RWPE1 (cell line): ENCODE measurements at places on chromosomes 11 and 22.

DNA sequence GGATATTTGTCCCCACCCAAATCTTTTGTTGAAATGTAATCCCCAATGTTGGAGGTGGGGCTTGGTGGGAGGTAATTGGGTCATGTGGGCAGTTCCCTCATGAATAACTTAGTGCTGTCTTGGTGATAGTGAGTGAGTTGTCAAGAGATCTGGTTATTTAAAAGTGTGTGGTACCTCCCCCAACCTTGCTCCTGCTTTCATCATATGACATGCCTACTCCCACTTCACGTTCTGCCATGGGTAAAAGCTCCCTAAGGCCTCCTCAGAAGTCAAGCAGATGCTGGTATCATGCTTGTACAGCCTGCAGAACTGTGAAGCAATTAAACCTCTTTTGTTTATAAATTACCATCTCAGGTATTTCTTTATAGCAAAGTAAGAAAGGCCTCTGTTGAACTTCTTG lies 30.6 kb downstream of the AAMDC start:
- no peak for DNase-seq

GRCh38 chr11:29319210-29319609 lies 697.6 kb downstream of the KCNA4 start:
- DNase-seq, result no peak

DNA sequence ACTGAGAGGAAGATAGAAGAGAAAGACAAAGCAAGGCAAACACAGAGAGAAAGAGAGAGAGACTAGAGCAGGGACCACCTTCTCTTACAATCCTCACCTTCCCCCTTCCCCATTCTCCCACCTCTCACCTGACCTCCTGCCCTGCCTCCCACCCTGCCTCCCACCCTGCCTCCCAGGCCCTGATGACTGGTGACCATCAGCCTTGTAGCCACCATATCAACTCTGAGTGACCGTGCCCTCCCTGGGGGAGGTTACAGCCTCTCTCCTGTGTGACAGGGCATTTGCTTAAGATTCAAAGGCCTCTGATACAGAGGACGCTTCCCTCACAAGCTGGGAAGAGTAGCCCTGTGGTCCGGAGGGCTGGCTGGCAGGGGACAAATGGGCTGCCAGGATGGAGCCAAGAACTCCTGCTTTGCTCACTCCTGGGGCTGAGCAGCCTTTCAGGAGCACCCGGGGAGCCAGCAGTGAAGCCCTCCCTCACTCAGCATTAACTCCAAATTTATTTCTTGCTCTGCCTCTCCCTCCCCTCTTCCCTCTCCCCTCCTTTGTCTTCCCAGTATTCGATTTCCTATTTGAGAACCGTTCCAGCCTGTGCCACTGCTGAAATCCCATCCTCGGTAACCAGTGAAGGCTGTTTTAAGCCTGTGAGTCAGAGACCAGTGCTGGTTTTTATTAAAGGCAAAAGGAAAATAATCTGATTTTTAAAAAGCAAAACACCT lies 125.2 kb upstream of the SYT13 start:
- no peak for DNase-seq

DNA sequence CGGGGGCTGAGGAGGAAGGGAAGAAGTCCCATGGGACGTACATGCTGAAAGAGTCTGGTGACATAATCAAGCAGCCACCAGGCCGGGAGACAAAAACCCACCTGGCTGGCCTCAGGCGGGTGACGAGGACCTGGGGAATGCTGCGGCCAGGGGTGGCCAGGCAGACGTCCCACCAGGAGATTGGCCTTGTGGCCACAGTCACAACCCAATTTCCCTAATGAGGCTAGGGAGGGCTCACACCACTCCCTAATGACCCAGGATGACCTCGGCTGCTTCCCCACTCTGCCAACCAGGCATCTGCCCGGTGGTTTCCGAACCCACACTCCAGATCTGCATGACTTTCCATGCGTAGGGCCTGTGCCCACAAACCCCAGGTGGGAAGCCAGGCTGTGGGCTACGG lies 66.9 kb downstream of the SCUBE1 start:
- no peak for DNase-seq

DNA sequence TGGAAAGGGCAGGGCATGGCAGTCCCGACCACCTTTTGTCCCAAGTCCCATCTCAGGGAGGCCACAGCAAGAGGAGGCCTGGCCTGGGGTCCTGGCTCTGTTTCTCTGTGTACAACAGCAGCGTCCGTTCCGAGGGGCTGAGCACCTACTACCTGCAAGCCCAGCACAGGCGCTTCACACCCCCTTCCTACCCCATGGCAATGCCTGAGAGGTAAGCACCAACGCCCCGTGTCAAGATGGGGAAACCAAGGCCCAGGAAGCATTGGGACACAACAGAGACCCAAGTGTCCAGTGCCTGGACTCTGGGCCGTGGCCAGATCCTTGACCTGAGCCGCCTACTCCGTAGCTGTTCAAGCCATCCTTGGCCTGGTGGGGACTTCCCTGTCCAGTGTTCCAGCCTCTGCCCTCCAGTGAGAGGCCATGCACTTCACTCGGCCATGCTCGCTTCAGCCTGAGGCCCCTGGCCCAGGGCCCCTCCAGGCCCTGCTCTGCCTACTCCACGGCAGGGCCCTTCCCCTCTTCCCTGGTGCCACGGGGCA lies 14.3 kb upstream of the TCF20 start:
- DNase-seq, result no peak

GRCh38 chr11:368414-369335 lies 624 bp upstream of the B4GALNT4 start:
- no peak for DNase-seq

- no peak for DNase-seq
These were observed 475 bp downstream of the MAPK12 start for GRCh38 chr22:50260801-50261614.

DNA sequence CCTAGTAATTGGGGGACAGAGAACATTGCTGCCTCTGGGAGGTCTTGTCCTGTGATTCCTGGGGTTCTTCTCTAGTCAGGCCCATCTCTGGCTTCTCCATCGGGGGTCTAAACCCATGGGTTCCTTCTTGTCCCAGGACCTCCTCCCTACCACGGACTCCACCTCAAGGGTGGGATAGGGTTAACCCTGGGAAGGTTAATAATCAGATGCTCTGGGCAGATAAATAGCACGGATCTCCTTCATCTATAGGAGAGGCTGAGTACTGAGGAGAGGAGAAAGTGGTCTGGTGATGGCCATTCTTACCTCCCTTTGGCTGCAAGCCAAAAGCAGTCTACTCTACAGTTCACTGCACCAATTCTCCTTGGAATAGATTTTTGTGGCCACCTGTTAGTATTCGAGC lies 10.5 kb downstream of the HEPHL1 start:
- no peak for DNase-seq

DNA sequence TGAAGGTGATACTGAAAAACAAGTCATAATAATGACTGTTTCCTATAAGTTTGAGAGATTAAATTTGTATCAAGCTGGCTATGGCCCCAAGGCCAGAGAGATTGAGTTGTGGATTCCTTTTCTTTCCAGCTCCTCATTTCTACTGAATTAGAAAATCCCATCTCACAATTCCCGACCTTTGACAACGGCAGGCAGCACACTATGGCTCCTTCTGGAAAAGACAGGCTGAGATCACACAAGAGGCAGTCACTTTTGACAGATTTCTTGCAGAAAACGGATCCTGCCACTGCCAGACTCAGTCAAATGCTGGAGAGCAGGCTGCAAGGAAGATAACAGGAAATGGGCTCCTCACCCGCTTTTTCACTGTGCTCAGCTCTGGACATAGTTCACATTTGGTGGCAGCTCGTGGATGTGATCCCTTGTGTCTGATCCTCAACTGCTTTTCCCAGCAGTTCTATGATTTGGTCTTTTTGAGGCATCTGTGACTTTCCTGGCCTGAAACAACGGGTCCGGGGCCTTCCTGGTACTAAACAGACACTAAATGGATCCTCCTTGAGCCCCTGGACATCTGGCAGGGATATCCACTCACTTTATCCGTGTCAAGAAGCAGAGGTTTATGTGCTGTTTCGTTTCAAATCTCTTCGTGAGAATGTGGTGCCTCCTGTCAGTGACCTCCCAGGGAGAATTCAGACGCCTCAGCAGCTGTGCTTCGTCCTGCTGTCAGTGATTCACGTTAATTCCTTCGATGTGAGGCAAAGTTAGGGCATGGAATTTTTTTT lies 26.1 kb upstream of the RTL6 start:
- no peak for DNase-seq

- DNase-seq, result peak; percentile 12
These were observed 84.8 kb downstream of the MTNR1B start for GRCh38 chr11:93054279-93054678.

- no peak for DNase-seq
These were observed 2.4 kb downstream of the SIDT2 start for GRCh38 chr11:117180661-117181585.

- DNase-seq, result no peak
These were observed 13.5 kb downstream of the NUMA1 start for GRCh38 chr11:72066855-72067254.

DNA sequence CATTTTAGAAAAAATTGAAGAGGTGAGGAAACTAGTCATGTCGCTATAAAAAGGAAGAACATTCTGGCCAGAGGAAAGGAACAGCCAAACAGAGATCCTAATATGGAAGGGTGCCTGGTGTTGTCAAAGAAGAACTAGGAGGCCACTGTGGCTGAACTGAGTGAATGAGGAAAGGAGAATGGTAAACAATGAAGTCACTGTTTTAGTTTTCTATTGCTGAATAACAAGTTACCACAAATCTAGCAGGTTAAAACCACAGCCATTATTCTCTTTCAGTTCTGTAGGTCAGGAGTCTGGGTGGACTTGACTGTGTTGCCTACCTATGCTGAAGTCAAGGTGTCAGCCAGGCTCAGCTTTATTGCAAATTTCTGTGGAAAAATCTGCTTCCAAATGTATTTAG lies 549.3 kb upstream of the CCDC90B start:
- DNase-seq, result no peak

- no peak for DNase-seq
These were observed 960 bp upstream of the CADM1 start for GRCh38 chr11:115505175-115505574.

DNA sequence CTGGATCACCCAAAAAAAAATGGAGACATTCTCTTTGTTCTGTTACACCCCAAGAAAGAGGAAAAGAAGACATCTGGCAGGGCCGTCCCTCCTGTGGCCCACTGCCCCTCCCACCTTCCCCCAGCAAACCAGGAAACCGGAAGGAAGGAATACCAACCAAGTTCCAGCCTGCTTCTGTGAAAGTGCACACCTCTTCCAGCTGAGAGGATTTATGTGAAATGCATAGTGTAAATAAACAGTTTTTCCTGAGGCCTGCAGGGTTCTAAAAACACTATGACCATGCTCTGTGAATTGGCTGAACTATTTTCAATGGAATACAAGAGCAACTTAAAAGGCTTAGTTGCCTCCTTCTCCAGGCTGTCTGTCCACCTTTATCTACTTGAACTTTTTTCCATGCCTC lies 50.0 kb upstream of the CHST1 start:
- DNase-seq, result no peak

DNA sequence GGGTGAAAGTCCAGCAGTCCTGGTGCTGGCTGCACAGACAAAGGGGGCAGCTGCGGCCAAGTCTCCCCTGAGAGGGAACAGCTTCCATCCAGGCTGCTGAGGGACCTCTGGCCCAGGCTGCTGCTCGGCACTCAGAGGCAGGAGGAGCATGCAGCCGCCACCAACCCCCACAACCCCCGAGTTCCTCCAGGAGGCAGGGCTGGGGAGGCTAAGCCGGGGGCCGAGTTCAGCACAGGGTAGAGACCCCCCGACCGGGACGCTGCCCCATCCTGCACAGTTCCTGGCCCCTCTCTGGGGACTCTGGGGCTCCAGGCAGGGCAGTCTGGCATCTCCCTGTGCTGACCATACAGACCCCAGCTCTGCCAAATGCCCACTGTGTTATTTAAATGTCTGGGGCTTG lies 20.2 kb downstream of the IGSF9B start:
- DNase-seq, result no peak

GRCh38 chr11:127790592-127790991 lies 790.0 kb upstream of the KIRREL3 start:
- DNase-seq, result no peak

GRCh38 chr11:95241681-95242081 lies 10.7 kb upstream of the SESN3 start:
- no peak for DNase-seq

DNA sequence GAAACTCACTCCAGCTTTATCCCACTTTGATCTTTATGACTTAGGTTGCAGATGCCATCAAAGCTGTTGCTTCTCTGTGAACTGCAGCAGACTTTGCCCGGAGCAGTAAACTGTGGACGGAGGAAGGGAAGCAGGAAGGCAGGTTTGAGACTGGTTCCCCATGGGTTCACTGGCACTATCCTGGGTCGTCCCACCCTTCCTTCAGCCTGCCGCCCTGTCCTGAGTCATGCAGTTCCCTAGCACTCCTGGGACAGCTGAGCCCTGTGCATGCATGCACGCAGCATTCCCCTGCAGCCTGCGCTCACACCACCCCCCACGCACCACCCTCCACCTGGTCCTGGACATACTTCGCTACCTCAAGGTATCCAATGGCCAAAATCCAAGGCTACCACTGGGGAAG lies 23.5 kb upstream of the P2RY2 start:
- DNase-seq, result peak; percentile 77

GRCh38 chr11:90221803-90222458 lies 918 bp downstream of the CHORDC1 start:
- peak; percentile 5 for DNase-seq

DNA sequence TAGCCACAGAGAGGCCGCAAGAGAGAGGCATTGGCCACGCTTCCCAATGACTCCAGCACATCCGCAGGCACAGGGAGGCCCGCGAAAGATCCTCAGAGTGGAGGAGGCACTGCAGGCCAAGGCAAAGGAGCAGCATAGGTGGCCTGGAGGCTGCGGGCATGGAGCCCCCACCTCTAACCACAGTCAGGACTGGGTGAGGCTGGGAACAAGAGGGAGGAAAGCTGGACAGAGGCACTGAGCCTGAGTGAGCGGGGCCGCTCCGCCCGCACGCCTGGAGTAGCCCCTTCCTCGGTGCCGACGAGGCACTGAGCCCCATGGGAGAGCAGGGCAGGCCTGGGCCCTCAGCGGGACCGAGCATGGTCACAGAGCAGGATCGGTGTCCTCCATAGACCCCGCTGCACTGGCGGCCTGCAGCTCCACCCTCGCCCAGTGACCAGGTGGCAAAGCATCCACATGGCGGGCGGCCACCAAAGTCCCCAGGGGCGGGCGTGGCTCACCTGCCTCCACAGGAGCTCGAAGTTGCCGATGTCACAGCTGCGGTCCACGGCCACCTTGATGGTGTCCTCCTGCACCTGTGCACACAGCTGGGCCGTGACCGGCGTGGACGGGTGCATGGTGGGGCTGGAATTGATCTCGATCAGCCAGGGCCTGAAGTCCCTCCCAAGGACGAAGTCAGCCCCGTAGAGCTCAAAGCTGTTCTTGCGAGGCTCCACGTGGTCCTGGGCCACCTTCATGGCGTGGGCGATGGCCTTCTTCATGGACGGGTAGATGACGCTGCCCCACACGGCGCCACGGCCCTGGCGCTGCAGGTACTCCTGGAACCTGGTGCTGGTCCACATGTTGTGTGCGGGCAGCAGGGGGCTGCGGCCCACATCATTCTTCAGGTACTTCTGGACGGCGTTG lies 18.9 kb upstream of the IL17REL start:
- no peak for DNase-seq

- no peak for DNase-seq
These were observed 23.4 kb upstream of the PACSIN2 start for GRCh38 chr22:43038325-43038724.

GRCh38 chr11:71489311-71490043 lies 36.5 kb downstream of the NADSYN1 start:
- DNase-seq, result peak; percentile 11

GRCh38 chr11:75867778-75868374 lies 52.9 kb downstream of the UVRAG start:
- peak; percentile 50 for DNase-seq
